ENCODE measurements at places on chromosomes 2 and 18.

GRCh38 chr18:48782381-48782861 is 168.3 kb downstream of the SMAD7 start:
- H3K36me3 ChIP-seq: no peaks in the 10 kb centered on the region
- H3K4me1 ChIP-seq: peaks cover 74% of the 10 kb centered on the region
- no peaks in the 10 kb centered on the region for H3K27me3 ChIP-seq
- peak overlapping the region; percentile 76 for H3K4me3 ChIP-seq
- no peak for DNase-seq

GRCh38 chr2:201796478-201796865 is 9.9 kb upstream of the CDK15 start:
- peaks cover 6% of the 10 kb centered on the region for H3K27me3 ChIP-seq
- no peak overlapping the region for H3K4me3 ChIP-seq
- no peaks in the 10 kb centered on the region for H3K4me1 ChIP-seq
- H3K27ac ChIP-seq: no peak overlapping the region
- no peaks in the 10 kb centered on the region for H3K36me3 ChIP-seq

- no peak for DNase-seq
- H3K27me3 ChIP-seq: no peaks in the 10 kb centered on the region
- peaks cover 42% of the 10 kb centered on the region for H3K4me1 ChIP-seq
- H3K4me3 ChIP-seq: no peak overlapping the region
- peaks cover 66% of the 10 kb centered on the region for H3K36me3 ChIP-seq
These were observed 8.1 kb downstream of the KYNU start for GRCh38 chr2:142885543-142885942.

GRCh38 chr2:133569286-133569830 is 1.1 kb upstream of the NCKAP5 start:
- peaks cover 43% of the 10 kb centered on the region for H3K27me3 ChIP-seq
- no peaks in the 10 kb centered on the region for H3K36me3 ChIP-seq
- H3K27ac ChIP-seq: no peak overlapping the region
- no peak for DNase-seq
- H3K4me1 ChIP-seq: no peaks in the 10 kb centered on the region

GRCh38 chr18:41938445-41938844 is 16.6 kb upstream of the PIK3C3 start:
- DNase-seq: no peak
- H3K4me3 ChIP-seq: no peak overlapping the region
- no peaks in the 10 kb centered on the region for H3K4me1 ChIP-seq
- peaks cover 24% of the 10 kb centered on the region for H3K27me3 ChIP-seq
- no peak overlapping the region for H3K27ac ChIP-seq

- no peak for DNase-seq
- H3K4me1 ChIP-seq: no peaks in the 10 kb centered on the region
- no peak overlapping the region for H3K4me3 ChIP-seq
- no peak overlapping the region for H3K27ac ChIP-seq
- no peaks in the 10 kb centered on the region for H3K27me3 ChIP-seq
These were observed 139.9 kb upstream of the CDH7 start for GRCh38 chr18:65610939-65611338.

DNA sequence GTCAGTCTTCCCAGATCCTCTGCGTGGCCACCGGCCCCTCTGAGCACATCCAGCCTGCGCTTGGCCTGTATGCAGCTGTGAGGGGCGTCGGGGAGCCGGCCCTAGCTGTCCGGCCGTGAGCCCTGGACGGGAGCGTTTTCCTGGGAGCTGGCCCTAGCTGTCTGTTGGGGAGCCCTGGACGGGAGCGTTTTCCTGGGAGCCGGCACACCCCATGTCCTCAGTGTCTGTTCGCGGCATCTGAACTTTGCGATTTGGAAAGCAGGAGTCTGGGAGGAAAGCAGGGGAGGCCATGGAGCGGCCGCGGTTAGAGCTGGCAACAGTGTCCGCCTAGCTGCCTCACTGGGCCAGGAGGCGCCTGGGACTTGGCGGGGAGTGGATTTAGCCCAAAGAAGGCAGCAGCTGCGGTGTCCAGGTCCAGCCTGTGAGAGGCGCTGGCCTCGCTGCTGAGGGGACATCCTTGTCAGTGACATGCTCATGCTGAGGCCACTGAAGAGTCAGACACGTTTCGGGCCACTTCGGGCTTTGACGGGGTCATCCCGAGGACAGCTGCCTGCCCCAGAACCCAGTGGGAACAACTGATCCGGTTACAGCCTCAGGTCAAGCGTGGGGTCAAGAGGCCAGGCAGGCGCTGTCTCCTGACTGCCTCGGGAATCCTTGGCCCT is 75.8 kb downstream of the KCNG2 start:
- no peak overlapping the region for H3K4me3 ChIP-seq
- no peak for DNase-seq
- H3K27me3 ChIP-seq: peaks cover 4% of the 10 kb centered on the region
- H3K36me3 ChIP-seq: no peaks in the 10 kb centered on the region

DNA sequence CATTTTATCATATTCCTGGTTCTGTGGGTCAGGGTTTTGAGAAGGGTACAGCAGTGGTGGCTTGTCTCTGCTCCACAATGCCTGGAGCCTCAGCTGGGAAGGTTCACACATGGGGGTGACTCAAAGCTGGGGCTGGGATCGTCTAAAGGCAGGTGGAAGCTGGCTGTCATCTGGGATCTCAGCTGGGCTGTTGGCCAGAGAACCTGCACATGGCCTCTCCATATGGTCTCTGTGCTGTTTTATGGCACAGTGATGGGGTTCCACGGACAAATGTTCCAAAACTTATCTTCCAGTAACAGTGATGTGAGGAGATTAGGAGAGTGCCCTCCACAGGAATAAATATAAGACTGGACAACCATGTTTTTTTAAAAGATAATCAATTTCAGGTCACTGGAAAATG is 191.4 kb downstream of the SS18 start:
- H3K4me1 ChIP-seq: no peaks in the 10 kb centered on the region
- H3K4me3 ChIP-seq: no peak overlapping the region
- no peaks in the 10 kb centered on the region for H3K36me3 ChIP-seq
- peaks cover 12% of the 10 kb centered on the region for H3K27me3 ChIP-seq
- H3K27ac ChIP-seq: no peak overlapping the region
- no peak for DNase-seq

GRCh38 chr2:240929364-240930095 is 23.4 kb downstream of the CROCC2 start:
- H3K4me1 ChIP-seq: no peaks in the 10 kb centered on the region
- no peak overlapping the region for H3K27ac ChIP-seq
- H3K36me3 ChIP-seq: no peaks in the 10 kb centered on the region
- no peak for DNase-seq
- no peak overlapping the region for H3K4me3 ChIP-seq

Data from stimulated activated naive B cell treated with anti-CD40 and anti-IgM and Interleukin-4, amounts not matched to agents 10 μg/mL and 1 μg/mL and 100 μg/mL, for 72 hours (primary cell).